ENCODE measurements at places on chromosomes 16 and 17.
A peak's percentile ranks its signal among the peaks of the same experiment; 100 is the strongest.

- DNase-seq: peak; percentile 39
These were observed at the start of gene AKTIP for GRCh38 chr16:53502331-53503269. AKTIP (minus strand) TSS chr16:53503209; CDS start chr16:53500259, 2,950 bp downstream.

GRCh38 chr16:29858149-29858849 is 4.7 kb downstream of the CDIPT start:
- no peak for DNase-seq

DNA sequence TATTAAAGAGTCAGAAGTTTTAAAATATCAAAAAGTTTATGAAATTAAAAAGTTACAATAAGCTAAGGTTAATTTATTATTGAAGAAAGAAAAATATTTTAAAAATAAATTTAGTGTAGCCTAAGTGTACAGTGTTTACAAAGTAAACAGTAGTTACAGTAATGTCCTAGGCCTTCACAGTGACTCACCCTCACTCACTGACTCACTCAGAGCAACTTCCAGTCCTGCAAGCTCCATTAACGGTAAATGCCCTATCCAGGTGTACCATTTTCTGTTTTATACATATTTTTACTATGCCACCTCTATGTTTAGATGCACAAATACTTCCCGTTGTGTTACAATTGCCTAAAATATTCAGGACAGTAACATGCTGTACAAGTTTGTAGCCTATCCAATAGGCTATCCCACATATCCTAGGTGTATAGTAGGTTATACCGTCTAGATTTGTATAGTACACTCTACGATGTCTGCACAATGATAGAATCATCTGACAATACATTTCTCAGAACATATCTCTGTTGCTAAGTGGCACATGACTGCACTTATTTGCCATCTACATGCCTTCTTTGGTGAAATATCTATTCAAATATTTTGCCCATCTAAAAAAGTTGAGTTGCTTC is 67.2 kb upstream of the WSB1 start:
- no peak for DNase-seq

GRCh38 chr17:77245162-77245926 is 104.6 kb downstream of the SEC14L1 start:
- DNase-seq: no peak

GRCh38 chr16:19137201-19138128 is 23.7 kb downstream of the ITPRIPL2 start:
- DNase-seq: no peak

DNA sequence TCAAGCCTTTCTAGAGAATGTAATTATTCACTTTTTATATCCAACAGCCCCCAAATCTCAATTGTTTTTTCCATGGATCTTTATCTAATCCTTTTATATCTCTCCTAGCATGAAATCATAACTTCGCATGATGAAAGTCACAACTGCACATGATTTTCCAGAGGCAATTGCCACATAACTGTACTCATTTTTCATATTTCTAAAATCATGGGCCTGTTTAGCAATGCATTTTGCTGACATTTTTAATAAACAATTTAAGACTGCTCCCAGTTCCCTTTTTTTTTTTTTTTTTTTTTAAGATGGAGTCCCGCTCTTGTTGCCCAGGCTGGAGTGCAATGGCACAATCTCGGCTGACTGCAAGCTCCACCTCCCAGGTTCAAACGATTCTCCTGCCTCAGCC is 83.5 kb downstream of the VMP1 start:
- no peak for DNase-seq

DNA sequence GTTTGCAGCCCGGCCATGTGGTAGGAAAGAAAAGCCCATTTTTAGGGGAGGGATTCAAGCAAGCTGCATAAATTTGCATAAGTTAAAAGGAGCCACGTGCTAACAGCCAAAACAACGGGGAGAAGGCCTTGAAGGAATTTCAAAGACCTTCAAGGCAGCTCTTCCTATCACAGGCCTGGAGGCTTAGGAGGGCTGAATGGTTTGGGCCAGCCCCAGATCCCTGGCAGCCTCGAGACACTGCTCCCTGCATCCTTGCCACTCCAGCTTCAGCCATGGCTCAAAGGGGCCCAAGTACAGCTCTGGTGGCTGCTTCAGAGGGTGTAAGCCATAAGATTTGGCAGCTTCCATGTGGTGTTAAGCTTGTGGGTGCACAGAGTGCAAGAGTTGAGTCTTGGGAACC is 22.6 kb downstream of the PRDM7 start:
- no peak for DNase-seq

GRCh38 chr17:39082482-39082881 is 69.0 kb downstream of the PLXDC1 start:
- DNase-seq: no peak

DNA sequence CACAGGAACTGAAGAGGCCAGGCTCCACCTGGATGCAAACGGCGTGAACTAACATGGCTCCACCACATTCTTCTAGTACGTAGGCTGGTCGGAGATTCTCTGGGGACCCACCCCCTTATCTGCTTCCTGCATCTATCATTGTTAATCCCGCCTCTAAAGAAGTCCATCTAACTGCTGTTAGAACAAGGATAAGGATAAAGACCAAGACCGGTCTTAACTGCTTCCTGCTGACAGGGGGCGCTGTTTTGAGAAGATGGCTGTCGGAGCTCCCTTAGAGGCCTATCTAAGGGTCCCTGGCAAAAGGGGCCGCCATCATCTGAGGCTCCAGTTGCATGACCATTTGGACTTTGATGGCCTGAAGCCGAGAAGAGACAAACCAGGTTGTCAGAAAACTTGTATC is 25.8 kb upstream of the TNFSF12 start:
- no peak for DNase-seq

- no peak for DNase-seq
These were observed 6.4 kb upstream of the SRCAP start for GRCh38 chr16:30692396-30693064.

GRCh38 chr16:1144476-1145382 is 8.2 kb upstream of the CACNA1H start:
- no peak for DNase-seq

DNA sequence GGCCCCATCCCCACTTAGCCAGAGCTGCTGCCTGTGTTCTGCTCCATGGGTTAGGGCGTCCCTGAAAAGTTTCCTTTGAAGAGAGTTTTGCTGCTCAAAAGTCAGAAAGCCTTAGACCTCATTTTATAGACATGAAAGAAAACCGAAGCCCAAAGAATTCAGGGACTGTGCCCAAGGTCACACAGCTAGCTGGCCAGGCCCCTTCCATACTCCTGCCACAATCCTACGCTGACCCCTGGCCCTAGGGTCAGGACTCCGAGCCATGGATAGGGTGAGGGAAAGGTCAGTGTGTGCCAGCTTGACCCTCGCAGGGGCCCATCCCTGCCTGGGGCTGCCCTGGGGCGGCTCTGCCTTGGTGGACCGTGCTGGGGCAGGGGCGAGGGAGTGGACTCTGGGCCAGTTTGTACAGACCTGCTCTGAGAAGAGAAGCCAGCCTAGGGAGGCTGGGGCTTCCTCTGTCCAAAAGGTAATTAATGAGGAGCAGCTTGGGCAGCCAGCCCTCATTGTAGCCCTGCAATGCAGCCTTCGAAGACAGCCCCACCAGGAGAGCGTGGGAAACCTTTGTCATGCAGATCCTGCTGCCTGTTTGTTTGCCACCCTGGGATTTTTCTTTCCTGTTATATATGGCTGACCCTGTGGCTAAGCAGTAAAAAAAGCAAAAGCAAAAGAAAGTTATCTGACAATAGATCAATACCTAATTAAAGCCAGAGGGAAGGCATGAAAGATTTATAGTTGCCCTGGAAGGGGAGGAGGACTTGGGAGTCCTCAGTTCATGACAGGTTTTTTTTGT is 37.4 kb downstream of the RHBDL3 start:
- no peak for DNase-seq

- DNase-seq: no peak
These were observed 4.5 kb downstream of the NPTX1 start for GRCh38 chr17:80471922-80472321.

- no peak for DNase-seq
These were observed 6.3 kb downstream of the CMTR2 start for GRCh38 chr16:71282943-71283342.

- DNase-seq: no peak
These were observed 16.1 kb downstream of the CMC2 start for GRCh38 chr16:80990577-80990976.

DNA sequence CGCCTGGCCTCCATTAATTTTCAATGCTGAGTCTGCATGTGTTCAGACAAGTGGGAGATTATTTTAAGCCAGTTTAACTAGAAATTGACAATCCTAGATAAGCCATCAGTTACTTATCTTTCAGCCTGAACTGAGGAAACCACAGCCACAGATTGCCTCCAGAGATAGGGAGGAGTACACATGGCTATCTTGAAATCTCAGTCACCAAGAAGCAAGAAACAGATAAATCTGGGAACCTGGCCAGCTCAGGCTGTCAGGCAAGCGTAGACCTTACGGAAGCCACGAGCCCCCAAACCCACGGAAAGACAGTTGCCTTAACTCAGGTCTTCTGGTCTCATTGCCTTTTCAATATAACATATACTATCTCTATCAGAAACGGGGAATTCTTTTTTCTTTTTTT is 2.0 kb upstream of the GLG1 start:
- no peak for DNase-seq

GRCh38 chr16:72620348-72620747 is 427.6 kb downstream of the ZFHX3 start:
- no peak for DNase-seq

GRCh38 chr16:49523435-49524159 is 150.0 kb downstream of the C16orf78 start:
- no peak for DNase-seq

DNA sequence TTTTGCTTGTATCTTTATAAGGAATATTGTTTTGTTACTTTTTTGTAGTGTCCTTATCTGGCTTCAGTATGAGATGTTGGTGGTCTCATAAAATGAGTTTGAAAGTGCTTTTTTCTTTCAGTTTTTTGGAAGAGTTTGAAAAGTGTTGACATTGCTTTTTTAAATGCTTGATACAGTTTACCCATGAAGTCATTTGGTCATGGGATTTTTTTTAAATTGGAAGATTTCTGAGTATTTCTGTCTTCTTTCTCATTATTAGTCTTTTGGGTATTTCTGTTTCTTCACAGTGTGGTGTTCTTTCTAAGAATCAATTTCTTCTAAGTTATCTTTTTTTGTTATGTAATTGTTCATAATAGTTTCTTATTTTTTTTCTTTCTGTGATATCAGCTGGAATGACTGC is 15.1 kb downstream of the ZNF267 start:
- DNase-seq: no peak

DNA sequence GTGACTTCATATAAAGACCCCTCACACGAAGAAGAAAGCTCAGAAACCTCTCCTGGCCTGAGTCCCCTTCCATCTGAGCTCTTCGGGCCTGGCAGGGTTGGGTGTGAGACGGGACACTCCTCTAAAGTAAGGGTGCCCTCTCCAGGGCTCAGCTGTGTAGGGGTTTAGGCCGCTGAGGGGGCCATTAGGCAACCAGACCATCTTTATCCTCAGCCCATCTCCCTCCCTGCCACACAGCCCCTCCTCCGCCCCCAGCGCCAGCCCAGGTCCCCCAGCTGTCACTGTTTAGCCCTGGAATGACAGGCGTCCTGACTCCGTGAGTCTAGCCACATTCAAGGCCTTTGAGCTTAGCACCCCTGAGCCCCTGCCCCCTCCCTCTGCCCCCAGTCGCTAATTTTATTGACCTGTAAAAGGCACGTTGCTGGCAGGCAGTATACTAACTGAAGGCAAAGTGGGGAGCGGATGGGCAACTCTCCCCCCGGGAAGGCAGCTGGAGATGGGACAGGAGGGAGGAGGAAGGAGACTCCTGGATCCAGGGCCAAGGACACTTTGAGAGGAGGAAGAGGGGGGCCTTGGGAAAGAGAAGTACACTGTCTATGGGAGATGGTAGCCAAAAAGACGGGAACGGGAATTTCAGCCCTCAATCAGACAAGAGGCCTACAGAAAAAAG is 592 bp upstream of the ZNF385C start:
- DNase-seq: no peak

- DNase-seq: no peak
These were observed 637 bp downstream of the PLCG2 start for GRCh38 chr16:81779536-81780320.

DNA sequence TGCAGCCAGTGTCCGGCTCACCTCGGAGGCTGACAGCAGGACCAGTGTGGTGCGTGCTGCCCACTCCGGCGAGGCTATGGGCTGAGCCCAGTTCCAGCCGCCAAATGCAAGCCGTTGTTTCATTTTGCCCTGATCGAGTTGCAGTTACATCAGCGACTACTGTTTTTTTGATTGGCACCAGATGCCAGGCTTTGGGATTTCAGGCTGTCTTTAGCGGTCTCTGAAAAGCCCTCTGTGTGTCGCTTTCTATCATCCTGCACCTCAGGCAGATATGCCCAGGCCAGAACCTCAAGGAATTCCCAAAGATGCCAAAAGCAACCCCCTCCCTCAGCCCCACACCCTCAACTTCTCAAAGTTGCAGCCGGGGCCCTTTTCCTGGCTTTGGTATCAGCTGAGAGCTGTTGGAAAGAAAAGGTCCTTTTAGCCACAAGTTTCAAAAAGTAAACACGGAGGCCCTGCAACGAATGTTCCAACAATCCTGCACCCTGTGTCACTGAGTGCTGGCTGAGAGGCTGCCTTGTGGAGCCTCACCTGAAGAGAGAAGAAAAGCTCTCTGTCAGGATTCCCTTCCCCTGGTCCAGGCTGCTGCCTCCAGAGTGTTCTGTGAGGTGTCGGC is 58.9 kb downstream of the WWP2 start:
- no peak for DNase-seq

- DNase-seq: no peak
These were observed 202 bp downstream of the CEP131 start for GRCh38 chr17:81222620-81222905.

DNA sequence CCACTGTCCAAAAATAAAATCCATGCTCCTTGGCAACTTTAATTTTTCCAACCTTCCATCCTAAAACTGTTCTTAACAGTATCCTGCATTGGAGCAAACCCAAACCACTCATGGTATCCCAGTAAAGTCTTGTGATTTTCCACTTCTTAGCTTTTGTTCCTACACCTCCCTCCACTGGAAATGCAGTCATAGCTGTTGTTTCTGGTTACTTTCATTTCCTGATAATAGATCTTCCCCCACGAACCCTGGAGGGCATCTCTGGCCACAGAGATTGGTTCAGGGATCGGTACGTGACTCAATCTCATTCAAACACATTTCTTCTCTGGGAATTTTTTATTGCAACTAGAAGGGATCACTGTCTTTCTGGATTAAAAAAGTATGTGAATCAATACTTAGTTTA is 276.0 kb downstream of the GRIN2A start:
- no peak for DNase-seq

DNA sequence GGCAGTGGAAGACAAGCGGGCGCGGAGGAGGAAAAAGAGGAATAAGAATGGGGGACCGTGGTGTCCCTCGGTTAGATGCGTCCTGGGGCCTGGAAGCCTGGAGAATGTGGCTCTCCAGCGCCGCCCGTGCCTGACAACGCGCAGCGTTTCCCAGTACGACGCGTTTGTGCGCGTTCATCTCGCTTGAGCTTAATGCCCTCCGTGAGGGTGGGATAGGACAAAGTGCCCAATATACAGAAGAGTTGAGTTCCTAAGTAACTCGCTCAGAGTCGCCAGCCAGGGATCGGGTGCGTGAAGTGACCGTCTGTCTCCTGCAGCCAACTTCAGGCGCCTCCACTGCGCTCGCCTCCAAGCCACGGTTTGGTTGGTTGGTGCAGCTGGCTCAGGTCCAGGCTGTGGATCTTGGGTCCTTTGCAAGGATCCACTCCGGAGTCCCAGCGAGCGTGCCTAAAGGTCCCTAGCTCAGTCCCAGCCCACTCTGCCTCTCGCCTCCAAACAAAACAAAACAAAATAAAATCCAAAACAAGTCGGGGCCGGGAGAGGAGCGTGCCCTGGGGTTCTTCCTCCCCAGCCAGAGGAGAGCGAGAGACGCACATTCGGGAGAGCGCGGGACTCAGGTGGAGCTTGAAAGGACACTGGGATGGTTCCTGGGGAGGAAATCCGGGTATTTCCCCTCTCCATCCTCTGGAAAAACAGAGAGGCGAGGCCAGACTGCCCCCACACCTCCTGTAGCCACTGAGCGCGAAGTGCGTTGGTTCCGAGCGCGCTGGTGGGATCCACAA is 974 bp downstream of the GALR2 start:
- DNase-seq: peak; percentile 25
